ENCODE measurements at places on chromosomes 13 and 19.
A peak's percentile ranks its signal among the peaks of the same experiment; 100 is the strongest.

GRCh38 chr19:33441277-33441699 lies 67.8 kb downstream of the CEBPG start:
- DNase-seq: peak; percentile 18

GRCh38 chr13:24671386-24672113 lies 8.7 kb upstream of the ATP12A start:
- DNase-seq: peak; percentile 53

- no peak for DNase-seq
Observed at GRCh38 chr13:84812078-84812477, 929.8 kb upstream of the SLITRK1 start.

GRCh38 chr19:18476507-18477041 lies 38.6 kb upstream of the ISYNA1 start:
- no peak for DNase-seq

DNA sequence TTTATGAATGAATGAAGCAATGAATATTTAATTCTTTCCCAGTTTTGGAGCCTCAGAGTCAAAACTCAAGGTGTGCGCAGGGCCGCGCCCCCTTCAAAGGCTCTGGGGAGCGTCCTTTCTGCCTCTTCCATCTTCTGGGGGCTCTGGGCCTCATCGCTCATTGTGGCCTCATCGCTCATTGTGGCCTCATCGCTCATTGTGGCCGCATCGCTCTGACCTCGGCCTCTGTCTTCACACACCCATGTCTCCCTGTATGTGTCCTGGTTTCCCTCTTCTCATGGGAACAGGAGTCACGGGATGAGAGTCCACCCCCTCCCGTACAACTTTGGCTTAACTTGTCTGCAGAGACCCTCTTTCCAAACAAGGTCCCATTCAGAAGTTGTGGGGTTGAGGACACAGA lies 3.2 kb upstream of the MEX3D start:
- no peak for DNase-seq

DNA sequence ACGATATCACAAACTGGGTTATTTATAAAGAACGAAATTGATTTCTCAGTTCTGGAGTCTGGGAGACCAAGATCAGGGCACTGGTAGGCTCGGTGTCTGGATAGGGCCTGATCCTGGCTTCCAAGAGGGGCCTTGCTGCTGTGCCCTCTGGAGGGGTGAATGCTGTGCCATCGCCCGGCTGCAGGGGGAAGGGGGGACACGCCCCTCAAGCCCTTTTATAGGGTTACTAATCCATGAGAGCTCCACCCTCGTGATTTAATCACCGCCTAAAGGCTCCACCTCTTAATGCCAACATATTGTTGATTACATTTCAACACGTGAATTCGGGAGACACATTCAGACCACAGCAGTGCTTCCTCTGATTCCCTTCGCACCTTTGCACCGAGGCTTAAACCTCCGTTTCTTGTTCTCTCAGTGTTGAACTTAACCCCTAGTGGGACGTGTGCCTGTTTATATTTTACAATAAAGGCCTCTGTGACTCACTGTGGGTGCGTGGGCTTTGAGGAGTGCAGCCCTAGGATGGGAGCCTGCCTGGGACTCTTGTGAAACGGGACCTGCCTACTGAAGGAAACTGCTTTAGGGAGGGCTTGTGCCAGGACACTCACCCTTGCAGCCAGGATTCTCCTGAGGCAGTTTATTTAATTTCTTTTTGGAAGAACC lies 52.4 kb upstream of the SPATA13 start:
- no peak for DNase-seq

- no peak for DNase-seq
Observed at GRCh38 chr13:33213024-33213768, 72.4 kb downstream of the STARD13 start.

DNA sequence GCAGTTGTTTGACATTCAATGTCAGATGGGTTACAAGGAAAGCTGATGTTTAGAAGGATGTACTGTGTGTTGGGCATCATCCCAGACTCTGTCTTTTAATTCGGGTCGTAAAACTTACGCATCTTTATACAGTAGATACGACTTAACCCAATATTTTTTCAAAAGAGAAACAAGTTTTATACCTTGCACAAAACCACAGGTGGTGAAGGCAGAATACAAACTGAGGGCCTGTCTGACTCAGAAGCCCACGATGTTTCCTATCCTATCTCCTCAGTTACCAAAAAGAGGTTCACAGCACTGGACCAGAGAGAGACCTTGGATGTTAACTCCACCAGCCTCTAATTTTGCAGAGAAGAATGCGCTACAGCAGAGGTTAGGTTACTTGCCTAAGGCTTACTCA lies 477.0 kb downstream of the FOXO1 start:
- DNase-seq: no peak

DNA sequence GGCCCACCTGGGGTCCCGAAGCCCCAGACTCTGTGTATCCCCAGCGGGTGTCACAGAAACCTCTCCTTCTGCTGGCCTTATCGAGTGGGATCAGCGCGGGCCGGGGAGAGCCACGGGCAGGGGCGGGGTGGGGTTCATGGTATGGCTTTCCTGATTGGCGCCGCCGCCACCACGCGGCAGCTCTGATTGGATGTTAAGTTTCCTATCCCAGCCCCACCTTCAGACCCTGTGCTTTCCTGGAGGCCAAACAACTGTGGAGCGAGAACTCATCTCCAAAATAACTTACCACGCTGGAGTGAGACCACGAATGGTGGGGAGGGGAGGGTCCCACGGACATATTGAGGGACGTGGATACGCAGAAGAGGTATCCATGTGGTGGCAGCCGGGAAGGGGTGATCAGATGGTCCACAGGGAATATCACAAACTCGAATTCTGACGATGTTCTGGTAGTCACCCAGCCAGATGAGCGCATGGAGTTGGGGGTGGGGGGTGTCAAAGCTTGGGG lies 1.0 kb upstream of the ICAM5 start:
- peak; percentile 70 for DNase-seq

Data from NB4 (cell line).